ENCODE measurements at places on chromosomes 2 and 18.
A peak's percentile ranks its signal among the peaks of the same experiment; 100 is the strongest.

- no peak for DNase-seq
Measured at GRCh38 chr2:215392687-215393270, 43.1 kb downstream of the FN1 start.

DNA sequence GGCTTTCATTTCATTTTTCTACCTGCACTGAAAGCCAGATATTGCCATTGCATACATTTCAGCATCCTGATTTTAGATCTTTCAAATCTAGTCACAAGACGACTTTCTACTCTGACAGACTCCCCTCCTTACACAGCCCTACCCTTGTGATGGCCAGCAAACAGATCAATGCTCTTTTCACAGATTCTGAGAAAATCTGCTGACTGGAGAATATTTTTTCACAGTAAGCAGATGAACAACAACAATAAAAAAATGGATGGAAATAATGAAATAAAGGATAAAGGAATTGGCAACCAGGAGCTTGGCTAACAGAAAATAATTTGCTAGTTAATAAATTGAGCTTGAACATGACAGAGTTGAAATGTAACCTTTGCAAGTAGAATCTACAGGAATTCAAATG, 527.2 kb downstream of the IRS1 start:
- no peak for DNase-seq

- DNase-seq, result no peak
Measured at GRCh38 chr2:16020389-16021008, 80.1 kb downstream of the MYCN start.

DNA sequence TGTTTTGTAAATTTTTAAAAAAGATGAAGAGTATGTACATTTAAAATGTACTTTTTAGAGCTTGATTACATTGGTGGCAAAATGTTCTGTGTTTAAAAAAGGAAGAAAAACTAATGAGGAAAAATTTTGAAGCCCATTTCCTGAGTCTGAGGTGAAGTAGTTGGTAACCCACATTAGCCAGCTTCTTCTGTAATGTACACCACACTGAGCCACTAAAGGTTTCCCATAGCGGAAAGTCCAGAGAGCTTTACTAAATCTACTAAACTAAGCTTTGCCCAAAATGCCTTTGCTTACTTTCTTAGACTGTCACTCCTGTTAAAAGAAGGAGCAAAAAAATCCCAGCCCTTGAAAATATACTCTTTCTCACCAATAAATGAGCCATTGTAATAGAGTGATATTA, 804.8 kb upstream of the ZEB2 start:
- DNase-seq, result no peak

GRCh38 chr18:56709463-56709862, 58.3 kb downstream of the WDR7 start:
- peak; percentile 31 for DNase-seq

- no peak for DNase-seq
Measured at GRCh38 chr2:74080346-74080745, 67.4 kb downstream of the BOLA3 start.
